GM23338 (cell line): ENCODE measurements at places on chromosomes 4 and X. TPM values are rescaled to one million over a fixed set of nuclear protein-coding genes. Genes with fewer than 3 reads are reported as not detected.

PPP1R3F gene
- 9.4 and 11.3 TPM in 2 replicates for total RNA-seq

FHIP1A gene
- total RNA-seq = 95.8 and 108 TPM in 2 replicates

DGAT2L6 gene
- total RNA-seq = not detected in 2 replicates

MAGEA8 gene
- not detected in 2 replicates for total RNA-seq

RHOXF1 gene
- total RNA-seq = 0.31 TPM in 1 of 2 replicates, not detected in the other

DOK7 gene
- 0.52 and 0.54 TPM in 2 replicates for total RNA-seq

- no peak overlapping the region for H3K4me3 ChIP-seq
- no peak overlapping the region for H3K27ac ChIP-seq
- no peaks in the 10 kb centered on the region for H3K27me3 ChIP-seq
- DNase-seq = peak; percentile 44
- H3K4me1 ChIP-seq = no peaks in the 10 kb centered on the region
Measured at GRCh38 chr4:170875868-170876267, 786.1 kb upstream of the AADAT start.

GRCh38 chrX:111521169-111521568, 9.7 kb downstream of the SERTM2 start:
- no peak for DNase-seq
- H3K4me1 ChIP-seq = peaks cover 40% of the 10 kb centered on the region
- no peaks in the 10 kb centered on the region for H3K27me3 ChIP-seq
- H3K4me3 ChIP-seq = no peak overlapping the region
- no peak overlapping the region for H3K27ac ChIP-seq
- H3K36me3 ChIP-seq = no peaks in the 10 kb centered on the region

- H3K27ac ChIP-seq = no peak overlapping the region
- no peak for DNase-seq
- no peaks in the 10 kb centered on the region for H3K4me1 ChIP-seq
- H3K36me3 ChIP-seq = no peaks in the 10 kb centered on the region
- no peak overlapping the region for H3K4me3 ChIP-seq
Measured at GRCh38 chrX:47690175-47690574, 31.2 kb upstream of the UXT start.

DNA sequence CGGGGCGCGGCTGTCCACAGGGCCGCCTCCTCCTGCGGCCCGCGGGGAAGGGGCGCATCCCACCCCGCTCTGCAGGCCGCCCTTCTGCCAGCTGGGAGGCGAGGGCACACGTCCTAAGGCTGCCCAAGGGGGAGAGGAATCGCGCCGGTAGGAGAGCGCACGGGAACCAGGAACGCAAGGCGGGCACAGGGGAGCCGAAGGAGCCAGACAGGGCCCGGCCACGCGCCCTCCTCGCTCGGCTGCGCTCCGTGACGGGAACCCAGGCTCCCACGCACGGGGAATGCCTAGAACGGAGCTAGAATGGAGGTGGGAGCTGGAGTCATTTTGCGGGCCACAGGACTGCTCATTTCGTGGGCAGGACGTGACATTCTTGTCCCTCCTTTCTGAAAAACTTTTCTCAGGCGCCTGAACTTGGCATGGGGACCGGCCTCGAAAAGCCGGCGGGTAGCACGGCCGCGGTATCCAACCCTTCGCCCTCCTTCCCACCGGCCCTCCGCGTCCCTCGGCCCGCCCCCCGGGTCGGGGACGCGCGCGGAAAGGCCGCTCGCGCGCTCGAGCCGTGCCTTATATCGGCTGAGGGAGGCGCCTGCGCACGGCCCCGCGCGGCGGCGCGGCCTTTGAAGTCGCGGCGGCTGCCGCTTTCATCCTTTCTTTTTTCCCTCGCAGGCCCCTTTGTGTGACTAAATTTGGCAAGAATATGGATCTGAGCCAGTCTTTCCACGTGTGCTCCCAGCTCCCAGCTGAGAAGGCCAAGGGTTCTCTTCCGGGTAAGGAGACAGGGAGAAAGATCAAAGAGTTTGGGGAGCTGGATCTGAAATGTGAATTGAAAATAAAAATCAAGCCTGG, 4.2 kb upstream of the LEF1 start:
- no peak overlapping the region for H3K27ac ChIP-seq
- H3K27me3 ChIP-seq = peaks cover 97% of the 10 kb centered on the region
- DNase-seq = peak; percentile 58
- no peaks in the 10 kb centered on the region for H3K36me3 ChIP-seq
- H3K4me3 ChIP-seq = peak overlapping the region; percentile 58

DNA sequence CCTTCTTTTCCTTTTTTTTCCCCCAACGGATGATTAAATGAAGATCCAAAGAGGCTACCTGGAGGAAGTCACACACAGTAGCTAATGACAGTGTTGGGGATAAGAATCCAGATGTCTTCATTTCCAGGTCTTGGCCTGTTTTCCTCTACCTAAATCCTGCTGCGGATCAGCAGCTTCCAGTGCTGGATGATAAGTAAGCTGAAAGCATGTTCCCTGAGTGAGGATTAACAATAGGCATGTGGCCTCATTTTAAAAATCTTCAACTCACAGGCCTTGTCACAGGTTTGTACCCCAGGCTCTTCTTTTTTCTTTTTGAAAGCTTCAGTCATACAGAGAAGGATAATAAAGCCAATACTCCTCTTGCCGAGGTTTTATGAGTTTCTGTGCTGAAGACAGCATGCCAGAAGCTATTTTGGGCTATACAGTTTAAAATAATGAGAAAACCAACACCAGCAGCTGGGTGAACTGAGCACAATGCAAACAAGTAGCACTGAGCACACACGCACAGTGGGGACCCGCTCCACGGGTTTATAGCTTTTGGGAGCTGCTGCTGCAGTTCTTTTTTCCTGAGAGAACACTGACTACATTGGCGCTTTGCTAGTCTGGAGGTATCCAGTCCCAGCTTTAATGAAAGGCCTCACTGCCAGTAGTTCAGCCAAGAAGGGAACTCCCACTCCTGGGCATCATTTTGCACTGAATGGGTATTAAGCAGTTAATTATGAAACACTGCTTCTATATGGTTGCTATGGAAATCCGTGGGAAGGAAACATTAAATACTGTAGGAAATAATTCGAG, 184.2 kb upstream of the CTSO start:
- no peaks in the 10 kb centered on the region for H3K4me1 ChIP-seq
- H3K4me3 ChIP-seq = no peak overlapping the region
- no peaks in the 10 kb centered on the region for H3K36me3 ChIP-seq
- no peak for DNase-seq

GRCh38 chr4:24888475-24889344, 24.1 kb downstream of the CCDC149 start:
- no peak overlapping the region for H3K4me3 ChIP-seq
- DNase-seq = no peak
- H3K4me1 ChIP-seq = peaks cover 8% of the 10 kb centered on the region; the same call in 1 of the 2 replicates
- H3K27ac ChIP-seq = no peak overlapping the region
- no peaks in the 10 kb centered on the region for H3K36me3 ChIP-seq
- H3K27me3 ChIP-seq = no peaks in the 10 kb centered on the region

DNA sequence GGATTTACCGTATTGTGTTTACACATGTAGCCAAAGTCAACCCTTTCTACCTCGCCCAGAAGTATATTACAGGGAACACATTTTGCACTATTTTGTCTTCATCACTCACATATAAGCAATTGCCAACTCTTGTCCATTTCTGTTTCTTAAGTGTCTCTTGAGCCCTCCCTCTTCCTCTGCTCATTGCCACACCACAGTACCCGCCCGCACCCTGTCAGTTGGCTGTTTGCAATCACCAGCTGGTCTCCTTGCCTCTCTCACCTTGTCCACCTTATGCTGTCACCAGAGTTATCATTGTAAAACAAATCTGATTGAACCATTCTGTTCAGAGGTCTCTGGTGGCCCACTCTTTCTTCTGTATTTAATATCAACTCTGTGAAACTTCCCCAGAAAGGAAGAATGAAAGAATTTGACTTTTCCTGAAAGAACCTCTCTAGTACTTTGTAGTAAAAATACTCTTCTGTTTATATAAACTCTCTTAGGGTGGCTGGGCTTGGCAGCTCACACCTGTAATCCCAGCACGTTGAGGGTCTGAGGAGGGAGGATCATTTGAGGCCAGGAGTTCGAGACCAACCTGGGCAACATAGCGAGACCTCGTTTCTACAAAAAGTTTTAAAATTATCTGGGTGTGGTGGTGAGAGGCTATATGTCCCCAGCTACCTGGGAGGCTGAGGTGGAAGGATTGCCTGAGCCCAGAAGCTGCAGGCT, 50.2 kb downstream of the ING2 start:
- no peaks in the 10 kb centered on the region; the same call in 1 of the 2 replicates for H3K4me1 ChIP-seq
- H3K27me3 ChIP-seq = no peaks in the 10 kb centered on the region
- no peaks in the 10 kb centered on the region for H3K36me3 ChIP-seq
- H3K27ac ChIP-seq = no peak overlapping the region

GRCh38 chr4:173565281-173565680, 35.3 kb upstream of the HAND2 start:
- no peak overlapping the region for H3K27ac ChIP-seq
- no peaks in the 10 kb centered on the region for H3K36me3 ChIP-seq
- no peaks in the 10 kb centered on the region for H3K4me1 ChIP-seq
- H3K4me3 ChIP-seq = no peak overlapping the region
- DNase-seq = no peak

DNA sequence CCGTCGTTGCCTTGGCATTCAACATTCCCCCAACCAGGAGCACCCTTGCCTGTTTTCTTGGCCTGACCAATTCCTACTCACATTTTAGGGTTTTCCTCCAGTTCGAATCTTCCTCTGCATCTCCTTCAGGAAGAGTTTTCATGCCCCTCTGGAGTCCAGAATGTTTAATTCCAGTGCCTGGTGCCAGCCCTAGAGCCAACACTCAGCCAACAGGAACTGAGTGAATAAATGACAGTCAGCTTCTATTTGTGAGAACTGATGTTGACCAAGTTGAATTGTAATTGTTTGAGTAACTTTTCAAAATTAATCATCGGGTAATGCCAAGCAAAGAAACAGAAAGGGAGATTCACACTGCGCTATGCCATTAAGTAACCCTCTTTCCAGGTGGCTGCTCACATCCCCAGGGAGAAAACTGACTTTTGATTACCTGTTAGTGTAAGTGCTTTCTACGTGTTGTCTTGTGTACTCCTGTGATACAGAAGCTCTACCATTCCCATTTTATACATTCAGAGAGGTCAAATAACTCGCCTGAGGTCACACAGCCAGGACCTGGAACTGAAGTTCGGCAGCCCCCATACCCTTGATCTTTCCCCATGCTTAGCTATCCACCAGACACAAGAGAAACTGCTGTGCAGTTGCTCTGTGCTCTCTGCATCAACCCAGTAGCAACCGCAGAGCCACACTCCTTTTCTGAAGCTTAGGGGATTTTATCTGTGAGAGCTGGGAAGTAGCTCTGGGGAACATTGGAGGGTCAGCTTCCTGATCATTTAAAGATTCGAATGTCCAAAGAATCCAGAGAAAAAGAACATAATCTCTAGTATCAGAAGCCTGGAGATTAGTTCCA, 19.0 kb upstream of the SLC2A9 start:
- H3K27ac ChIP-seq = no peak overlapping the region
- no peak for DNase-seq
- no peaks in the 10 kb centered on the region for H3K36me3 ChIP-seq
- H3K27me3 ChIP-seq = no peaks in the 10 kb centered on the region
- no peak overlapping the region for H3K4me3 ChIP-seq

- no peaks in the 10 kb centered on the region for H3K27me3 ChIP-seq
- no peaks in the 10 kb centered on the region for H3K36me3 ChIP-seq
Measured at GRCh38 chr4:84917086-84917821, 49.2 kb downstream of the WDFY3 start.

- no peaks in the 10 kb centered on the region for H3K36me3 ChIP-seq
- no peak overlapping the region for H3K4me3 ChIP-seq
- H3K4me1 ChIP-seq = no peaks in the 10 kb centered on the region
- H3K27ac ChIP-seq = no peak overlapping the region
Measured at GRCh38 chrX:44400588-44400987, 57.1 kb upstream of the EFHC2 start.

GRCh38 chrX:131802836-131803626, 220.1 kb upstream of the STK26 start:
- H3K27me3 ChIP-seq = no peaks in the 10 kb centered on the region
- H3K4me3 ChIP-seq = no peak overlapping the region

DNA sequence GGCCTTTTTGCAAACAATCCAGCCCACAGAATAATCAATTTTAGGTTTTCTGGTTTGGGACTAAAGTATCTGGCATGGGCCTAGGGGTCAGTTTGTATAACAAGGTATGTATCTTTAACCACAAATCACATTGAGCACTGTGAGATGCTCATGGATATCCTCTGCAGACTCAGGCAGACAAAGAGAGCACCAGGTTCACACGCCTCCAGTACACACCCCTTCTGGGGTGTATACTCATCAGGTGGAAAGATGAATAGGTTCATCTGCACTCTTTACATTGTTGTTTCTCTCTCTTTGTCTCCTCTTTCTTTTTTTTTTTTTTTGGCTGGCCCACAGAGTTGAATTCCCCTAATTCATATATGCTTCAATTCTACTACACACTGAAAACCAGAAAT, 21.1 kb downstream of the TEC start:
- DNase-seq = no peak
- H3K27ac ChIP-seq = no peak overlapping the region
- no peak overlapping the region for H3K4me3 ChIP-seq
- H3K36me3 ChIP-seq = no peaks in the 10 kb centered on the region

DNA sequence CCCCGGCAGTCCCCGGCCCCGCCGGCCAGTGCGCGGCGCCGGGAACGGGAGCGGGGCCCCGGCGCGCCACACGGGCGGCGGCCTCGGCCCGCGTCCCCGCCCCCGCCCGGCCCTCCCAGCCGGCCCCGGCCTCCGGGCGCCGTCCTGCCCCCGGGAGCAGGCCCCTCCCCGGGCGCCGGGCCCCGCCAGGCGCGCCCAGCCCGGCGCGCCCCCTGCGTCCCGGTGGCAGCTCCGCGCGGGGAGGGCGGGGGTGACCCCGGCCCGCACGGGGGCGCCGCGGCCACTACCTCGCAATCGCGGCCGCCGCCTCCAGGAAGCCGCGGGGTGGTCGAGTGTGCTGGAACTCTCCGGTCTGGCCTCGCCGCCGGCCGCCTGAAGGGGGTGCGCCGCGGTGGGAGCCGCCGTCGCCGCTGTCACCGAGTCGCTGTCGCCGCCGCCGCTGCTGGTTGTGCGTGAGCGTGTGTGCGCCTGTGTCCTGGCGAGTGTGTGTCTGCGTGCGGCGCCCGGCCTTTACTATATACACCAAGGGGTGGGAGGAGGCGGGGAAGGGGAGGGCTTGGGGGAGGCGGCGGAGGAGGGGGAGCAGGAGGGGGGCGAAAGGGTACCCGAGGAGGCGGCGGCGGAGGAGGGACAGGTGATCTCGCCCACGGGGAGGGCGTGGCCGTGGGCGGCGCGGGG, at the start of gene RAI2:
Gene RAI2 (minus strand): TSS at position 488 of the 678 bp plus-strand sequence. CDS start 59,288 bp downstream, outside the sequence.
- no peak within 1 kb of the TSS for H3K27ac ChIP-seq
- H3K36me3 ChIP-seq = no peaks in the 10 kb centered on the region
- peak within 1 kb of the TSS; percentile 65 for H3K4me3 ChIP-seq
- H3K27me3 ChIP-seq = peaks cover 66% of the 10 kb centered on the region

GRCh38 chr4:159764343-159764952, 661.6 kb downstream of the RAPGEF2 start:
- H3K4me1 ChIP-seq = no peaks in the 10 kb centered on the region
- peak; percentile 78 for DNase-seq
- H3K36me3 ChIP-seq = 0 out of 2 replicates have a peak, but pooled peaks cover 6% of the 10 kb centered on the region
- no peak overlapping the region for H3K27ac ChIP-seq
- H3K27me3 ChIP-seq = no peaks in the 10 kb centered on the region
- no peak overlapping the region for H3K4me3 ChIP-seq

DNA sequence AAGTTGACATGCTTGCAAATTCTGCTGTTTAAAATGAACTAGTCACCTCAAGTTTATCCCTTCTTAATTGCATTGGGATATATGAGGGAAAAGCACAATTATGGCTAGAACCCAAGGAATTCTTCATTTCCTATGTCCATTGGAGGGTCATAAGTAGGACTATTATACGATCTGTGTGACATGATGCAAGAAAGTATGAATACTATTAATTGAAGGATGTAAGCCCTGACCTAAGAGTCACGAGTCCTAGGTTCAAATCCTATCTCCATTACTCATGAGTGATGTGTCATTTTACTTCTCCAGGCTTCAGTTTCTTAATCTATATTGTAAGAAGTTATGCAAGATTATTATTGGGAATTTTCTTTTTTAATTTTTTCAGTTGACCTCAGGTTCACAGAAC, 542.9 kb upstream of the GRIA3 start:
- H3K27ac ChIP-seq = no peak overlapping the region
- DNase-seq = no peak
- no peaks in the 10 kb centered on the region for H3K27me3 ChIP-seq
- H3K36me3 ChIP-seq = no peaks in the 10 kb centered on the region
- no peaks in the 10 kb centered on the region for H3K4me1 ChIP-seq
